ENCODE measurements at places on chromosomes 12 and 14.

- DNase-seq = no peak
Measured at GRCh38 chr14:105378873-105379685, 19.3 kb upstream of the TEX22 start.

GRCh38 chr14:32977913-32978312 lies 39.2 kb downstream of the NPAS3 start:
- no peak for DNase-seq

DNA sequence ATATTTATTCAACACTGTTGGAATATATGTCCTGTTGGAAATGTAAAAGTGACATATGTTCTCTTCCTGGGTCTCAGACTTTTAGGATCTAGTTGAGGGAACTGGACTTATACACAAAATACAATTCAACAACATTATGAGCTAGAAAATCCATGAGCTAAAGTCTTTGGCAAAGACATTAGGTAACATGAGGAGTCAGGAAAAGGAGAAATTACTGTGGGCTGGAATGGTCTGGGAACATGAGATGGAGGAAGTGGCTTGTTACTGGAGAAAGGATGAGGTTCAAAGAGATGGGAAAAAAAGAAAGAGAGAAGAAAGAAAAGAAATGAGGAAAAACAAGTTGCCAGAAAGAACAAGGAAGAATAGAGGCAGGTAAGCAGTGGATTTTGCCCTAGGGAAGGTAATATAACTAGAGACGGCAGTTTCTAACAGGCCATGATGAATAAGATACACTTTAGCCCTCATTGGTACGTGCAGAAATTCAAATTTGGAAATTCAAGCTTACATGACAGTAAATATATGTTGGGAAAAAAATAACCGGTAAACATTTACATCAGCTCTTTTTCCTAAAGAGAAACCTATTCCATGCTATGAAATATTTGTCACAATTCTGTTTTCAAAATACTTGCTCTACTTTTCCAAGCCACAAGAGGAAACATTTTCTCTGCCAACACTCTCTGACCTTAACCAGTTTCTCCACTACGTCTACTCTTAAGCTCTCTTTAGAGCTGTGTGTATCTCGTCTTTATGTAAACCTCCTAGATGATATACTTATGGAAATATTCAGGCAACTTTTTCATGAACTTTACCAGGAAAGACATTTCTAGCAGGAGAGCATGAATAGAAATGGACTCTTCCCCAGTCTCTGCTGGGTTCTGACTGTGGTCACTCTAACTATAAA lies 268.8 kb upstream of the BTG1 start:
- DNase-seq = no peak

GRCh38 chr14:52356025-52356424 lies 41.9 kb downstream of the PTGER2 start:
- no peak for DNase-seq

DNA sequence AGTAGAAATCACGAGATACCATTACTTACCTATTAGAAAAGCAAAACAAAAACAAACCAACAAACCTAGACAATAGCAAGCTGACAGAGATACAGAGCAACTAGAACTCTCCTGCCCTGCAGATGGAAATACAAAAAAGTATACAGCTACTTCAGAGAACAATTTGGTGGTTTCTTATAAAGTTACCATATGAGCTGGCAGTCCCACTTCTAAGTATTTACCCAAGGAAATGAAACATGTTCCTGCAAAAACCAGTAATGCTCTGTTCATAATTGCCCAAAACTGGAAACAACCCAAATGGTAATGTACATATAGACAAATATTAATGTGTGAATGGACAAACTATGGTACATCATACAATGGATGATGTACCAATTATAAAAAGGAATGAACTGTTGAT lies 31.7 kb downstream of the FUT8 start:
- no peak for DNase-seq

DNA sequence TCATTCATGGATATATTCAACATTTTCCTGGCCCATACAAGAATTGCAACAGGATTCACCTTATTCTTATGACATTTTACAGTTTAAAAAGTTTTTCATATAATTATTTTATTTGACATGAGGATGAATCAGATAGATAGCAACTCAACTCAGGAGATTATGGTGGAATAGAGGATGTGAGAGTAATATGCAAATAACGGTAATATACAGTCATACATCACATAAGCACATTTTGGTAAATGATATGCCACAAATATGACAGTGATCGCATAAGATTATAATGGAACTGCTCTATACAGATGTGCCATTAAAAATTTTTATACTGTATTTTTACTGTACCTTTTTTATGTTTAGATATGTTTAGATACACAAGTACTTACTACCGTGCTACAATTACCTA lies 24.1 kb upstream of the CRADD start:
- DNase-seq = no peak

DNA sequence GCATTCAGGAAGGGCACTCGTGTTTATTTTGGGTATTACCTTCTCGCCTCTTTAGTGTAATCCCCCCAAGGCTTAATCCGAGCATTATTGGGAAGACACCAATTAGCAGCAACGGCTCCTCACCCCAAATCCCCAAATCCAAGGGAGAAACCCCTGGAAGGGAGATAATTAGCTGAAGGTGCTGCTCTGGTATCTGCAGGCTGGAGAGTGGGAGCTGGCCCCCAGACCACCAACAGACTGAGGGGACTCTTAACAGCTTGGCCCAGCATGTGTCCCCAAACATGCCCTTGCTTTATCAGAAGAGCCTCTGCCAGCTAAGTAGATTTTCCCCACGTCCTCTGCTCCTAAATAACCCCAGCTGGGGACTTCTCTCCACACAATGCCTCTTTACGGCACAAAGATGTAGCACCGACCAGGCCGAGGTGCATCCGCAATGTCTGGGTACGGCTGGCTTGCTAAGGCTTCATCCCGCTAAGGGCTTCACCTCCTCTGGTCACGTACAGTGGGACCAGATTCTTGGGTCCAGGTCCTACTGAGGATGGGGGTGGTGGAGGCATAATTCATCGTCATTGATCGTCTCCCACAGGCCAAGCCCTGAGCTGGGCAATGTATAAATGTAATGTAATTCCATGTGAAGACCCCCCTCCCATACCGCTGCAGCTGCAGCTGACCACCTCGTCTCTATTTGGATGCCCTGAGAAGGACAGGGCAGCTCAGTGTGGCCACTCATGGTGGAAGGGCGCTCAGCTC lies 123.7 kb upstream of the GSC start:
- no peak for DNase-seq

- no peak for DNase-seq
Measured at GRCh38 chr14:94648801-94649200, 36.6 kb downstream of the SERPINA3 start.

- DNase-seq = no peak
Measured at GRCh38 chr14:66056926-66057552, 429.1 kb upstream of the CCDC196 start.

- no peak for DNase-seq
Measured at GRCh38 chr14:35695072-35695471, 114.0 kb downstream of the RALGAPA1 start.

DNA sequence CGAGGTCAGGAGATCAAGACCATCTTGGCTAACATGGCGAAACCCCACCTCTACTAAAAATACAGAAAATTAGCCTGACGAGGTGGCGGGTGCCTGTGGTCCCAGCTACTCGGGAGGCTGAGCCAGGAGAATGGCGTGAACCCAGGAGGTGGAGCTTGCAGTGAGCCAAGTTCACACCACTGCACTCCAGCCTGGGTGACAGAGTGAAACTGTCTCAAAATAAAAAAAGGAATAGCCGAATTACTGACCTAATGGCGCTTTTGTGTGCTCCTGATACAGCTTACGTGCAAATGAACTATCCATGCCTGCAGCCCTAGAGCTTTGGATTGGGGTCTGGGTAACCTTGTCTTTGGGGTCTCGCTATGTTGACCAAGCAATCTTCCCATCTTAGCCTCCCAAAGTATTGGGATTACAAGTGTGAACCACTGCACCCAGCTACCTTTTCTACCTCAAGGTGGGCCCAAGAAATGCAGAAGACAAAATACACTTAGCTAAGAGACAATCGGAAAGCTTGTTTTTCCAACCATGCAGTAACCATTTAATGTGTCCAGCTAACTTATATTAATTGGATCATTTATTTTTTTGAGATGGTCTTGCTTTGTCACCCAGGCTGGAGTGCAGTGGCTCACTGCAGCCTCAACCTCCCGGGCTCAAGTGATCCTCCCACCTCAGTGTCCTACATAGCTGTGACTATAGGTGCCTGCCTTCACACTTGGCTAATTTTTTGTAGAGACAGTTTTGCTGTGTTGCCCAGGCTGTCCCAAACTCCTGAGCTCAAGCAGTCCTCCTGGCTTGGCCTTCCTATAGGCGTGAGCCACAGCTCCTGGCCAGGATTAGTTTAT lies 5.5 kb downstream of the PABPN1 start:
- no peak for DNase-seq

DNA sequence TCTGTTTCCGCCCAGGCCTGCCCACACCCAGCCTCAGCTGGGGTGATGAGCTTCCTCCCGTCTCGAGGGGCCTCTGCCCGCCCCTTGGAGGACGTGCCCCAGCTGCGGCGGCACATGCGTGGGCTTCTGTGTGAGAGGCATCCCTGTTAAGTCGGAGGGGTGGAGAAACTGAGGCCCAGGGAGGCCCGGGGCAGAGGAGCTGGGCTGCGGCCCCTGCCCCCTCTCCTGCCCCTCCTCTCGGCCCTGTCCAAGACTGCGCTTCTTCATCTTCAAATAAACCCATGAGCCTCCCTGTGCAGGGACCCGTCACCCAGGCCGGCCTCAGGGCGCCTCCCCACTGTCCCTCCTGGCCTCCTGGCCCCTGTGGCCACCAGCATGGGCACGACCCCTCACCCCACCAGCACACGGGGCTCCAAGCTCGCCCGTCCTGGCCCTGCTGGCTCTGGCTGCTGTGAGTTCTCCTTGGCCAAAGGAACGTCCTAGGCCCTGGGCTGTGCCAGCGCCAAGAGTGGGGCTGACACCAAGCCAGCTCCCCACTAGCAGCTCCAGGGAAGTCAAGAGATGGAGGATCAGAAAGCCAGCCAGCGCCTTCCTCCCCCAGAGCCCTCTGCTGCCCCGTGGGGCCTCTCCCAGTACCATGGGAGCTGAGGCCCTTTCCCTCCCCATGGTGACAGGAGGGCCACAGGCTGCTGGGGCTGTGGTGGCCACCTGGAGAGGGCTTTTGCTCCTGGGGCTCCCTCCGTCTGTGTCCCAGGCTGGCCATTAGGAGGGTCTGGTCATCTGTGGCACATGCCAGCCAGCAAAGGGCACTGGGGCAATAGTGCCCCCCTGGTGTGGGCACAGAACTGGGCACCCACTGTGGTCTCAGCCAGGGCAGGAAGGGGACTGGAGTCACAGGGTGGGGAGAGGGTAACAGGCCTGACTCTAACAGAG lies 180.4 kb downstream of the KIF26A start:
- no peak for DNase-seq

DNA sequence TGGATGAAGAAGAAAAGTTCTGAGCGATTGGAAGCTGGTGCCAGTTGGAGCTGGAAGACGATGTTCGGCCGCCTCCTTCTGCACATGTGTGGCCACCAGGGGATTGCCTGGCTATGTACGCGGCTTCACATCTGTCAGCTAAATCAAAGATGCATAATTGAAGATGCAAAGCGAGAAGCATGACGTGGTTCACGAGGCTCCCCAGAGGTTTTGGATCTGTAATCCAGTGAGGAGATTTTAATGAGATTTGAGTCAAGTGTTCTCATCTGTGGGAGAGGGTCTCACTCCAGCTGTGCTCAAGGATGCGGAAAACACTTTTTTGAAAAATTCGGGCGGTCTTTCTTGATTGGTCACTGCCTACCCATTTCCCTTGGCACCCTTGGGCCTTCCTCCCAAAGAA lies 94.6 kb downstream of the PAX9 start:
- no peak for DNase-seq

DNA sequence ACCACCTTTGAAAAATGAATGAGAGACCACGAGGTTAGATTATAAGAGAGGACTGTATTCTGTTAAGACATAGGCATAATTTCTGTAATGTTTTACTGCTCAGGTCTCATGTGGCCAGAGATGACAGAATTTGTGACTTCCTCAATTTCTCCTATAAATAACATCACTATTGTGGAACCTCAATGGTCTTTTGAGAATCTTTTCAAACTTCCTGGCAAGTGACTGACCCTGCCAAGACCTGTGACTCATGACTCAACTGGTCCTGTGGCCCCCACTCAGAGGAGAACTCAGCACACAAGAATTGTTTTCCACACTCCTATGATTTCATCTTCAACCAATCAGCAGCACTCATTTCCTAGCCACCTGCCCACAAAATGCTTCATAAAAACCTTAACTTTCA lies 508.2 kb upstream of the ATP2B1 start:
- DNase-seq = no peak

GRCh38 chr14:58668848-58669480 lies 31.2 kb downstream of the DACT1 start:
- DNase-seq = no peak

- no peak for DNase-seq
Measured at GRCh38 chr12:28958553-28959195, 190.4 kb upstream of the FAR2 start.

- no peak for DNase-seq
Measured at GRCh38 chr12:121009741-121010140, 6.5 kb downstream of the C12orf43 start.

GRCh38 chr14:84783511-84783910 lies 746.4 kb upstream of the FLRT2 start:
- DNase-seq = no peak

- DNase-seq = no peak
Measured at GRCh38 chr14:92949496-92950192, 26.7 kb downstream of the CHGA start.

DNA sequence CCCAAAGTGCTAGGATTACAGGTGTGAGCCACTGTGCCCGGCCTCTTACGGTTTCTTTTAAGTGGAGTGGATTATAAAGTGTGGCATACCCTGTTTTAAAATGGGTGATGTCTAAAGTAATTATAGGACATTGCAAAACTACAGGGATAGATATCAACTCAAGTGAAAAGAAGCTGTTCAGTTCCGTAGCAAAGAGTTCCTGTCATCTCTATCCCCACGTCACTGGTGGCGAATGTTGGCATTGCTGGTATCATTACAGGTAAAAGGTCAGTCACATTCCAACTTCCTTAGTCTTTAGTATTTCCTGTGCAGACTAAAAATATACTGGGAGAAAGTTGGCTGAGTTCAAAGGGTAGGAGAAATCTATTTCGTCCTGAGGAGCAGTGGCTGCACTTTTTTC lies 95.6 kb upstream of the SLC38A2 start:
- DNase-seq = no peak

- DNase-seq = peak; percentile 80
Measured at GRCh38 chr14:93033983-93034670, 81.6 kb downstream of the ITPK1 start.

GRCh38 chr12:29581631-29582030 lies 84.1 kb upstream of the OVCH1 start:
- no peak for DNase-seq

GRCh38 chr12:25906651-25907340 lies 51.7 kb upstream of the RASSF8 start:
- no peak for DNase-seq

DNA sequence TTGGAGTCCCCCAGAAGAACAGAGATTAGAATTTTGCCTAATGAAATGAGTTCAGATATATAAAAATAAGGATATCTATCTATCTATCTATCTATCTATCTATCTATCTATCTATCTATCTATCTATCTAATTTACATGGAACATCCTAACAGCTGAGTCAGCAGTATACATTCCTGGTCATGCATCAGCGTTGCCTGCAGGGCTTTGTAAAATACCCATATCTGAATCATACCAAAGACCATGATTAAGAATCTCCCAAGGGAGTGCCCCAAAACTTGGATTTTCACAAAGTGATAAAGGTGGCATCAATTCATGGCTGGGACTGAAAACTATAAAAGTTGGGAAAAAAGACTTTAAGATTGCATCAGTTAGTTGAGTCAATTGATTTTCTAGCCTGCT lies 32.7 kb upstream of the SYT10 start:
- no peak for DNase-seq

- no peak for DNase-seq
Measured at GRCh38 chr14:59295951-59296350, 107.5 kb downstream of the DAAM1 start.

Measured in activated CD8-positive, alpha-beta memory T cell treated with anti-CD3 and anti-CD28 coated beads, Interleukin-2, amount 10 ng/mL, durations not matched to agents 7 days and 5 days (primary cell).